ENCODE measurements at places on chromosomes 3 and 15.

GRCh38 chr3:9898467-9899241 is 4.0 kb upstream of the IL17RE start:
- no peak for DNase-seq

DNA sequence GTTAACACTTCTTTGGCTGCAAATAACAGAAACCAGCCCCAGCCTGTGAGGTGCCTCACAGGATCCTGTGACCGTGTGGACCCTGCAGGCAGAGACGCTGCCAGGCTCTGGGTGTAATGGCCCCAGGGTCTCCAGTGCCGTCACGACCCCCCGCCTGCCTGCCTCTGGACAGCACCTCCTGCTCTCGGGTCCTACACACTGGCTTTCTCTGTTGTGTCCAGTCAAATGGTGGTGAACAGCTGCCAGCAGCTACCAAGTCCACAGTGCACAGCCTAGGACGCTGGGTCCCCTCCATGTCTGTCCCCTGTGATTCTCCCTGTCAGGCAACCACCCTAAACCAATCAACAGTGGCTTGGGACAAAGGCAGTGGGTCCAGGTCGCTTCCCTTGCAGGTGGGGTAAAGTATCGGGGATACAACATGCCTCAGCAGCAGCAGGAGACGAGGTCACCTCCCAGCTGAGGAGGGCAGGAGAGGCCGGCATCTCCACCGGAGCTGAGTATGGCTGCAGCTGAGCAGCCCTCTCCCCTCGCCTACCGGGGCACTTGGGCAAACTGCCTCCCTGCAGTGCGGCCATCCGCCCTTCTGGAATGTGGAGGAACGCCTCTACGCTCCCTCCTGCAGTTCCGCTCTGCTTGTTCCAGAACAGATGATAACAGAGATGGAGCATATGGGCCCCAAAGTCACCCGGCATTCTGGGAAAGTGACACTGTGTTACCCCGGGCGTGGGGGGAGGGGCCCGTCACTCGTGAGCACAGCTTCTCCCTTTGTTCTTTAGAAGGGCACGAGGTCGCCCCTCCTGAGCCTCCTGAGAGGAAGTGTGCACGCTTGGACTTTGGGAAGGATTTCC is 21.1 kb upstream of the SKOR1 start:
- DNase-seq, result no peak

GRCh38 chr15:92524161-92524560 is 130.5 kb downstream of the ST8SIA2 start:
- DNase-seq, result no peak

- no peak for DNase-seq
Measured at GRCh38 chr3:122697952-122698620, 17.4 kb downstream of the PARP14 start.

DNA sequence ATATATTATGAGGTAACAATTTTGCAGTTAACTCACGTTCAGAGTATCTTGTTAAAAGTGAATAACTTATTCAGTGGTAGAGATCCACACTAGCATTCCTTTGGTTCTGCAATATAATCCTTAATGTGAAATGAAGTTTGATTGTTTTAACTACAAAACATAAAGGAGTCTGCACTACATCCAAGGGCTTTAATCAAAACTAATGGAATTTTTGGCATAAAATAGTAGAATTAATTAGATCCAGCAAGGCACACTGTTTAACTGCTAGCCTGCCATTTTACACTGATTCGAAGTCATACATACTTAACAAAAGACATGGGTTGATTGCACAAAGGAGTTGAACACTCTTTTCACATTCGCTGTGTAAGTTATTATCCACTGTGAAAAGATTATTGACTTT is 263.0 kb upstream of the ROBO2 start:
- no peak for DNase-seq

DNA sequence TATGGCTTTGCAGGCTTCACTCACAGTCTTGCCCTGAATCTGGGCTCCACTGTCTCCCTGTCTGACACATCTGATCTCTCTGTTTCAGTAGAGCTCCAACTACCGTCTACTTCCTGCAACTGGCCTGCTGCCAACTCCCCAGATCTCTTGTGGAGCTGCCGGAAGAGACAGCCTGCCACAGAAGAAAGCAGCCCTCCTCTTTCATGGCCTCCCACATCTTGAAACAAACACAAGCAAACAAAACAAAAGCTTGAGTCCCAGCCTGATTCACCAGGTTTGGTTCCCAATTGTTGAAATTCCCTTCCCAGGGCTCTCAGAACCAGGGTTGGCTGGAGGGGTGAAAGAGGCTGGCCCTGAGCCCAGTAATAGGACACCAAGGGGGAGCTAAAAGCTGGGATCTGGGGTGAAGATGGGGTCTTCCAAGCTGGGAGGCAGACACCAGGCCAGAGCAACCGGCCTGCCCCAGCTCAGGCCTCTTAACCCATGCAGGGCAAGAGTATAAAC is 55.3 kb upstream of the CA12 start:
- peak; percentile 60 for DNase-seq

- no peak for DNase-seq
Measured at GRCh38 chr15:99998661-99999101, 265.4 kb upstream of the LYSMD4 start.

GRCh38 chr15:68244235-68244634 is 14.7 kb upstream of the CLN6 start:
- no peak for DNase-seq

DNA sequence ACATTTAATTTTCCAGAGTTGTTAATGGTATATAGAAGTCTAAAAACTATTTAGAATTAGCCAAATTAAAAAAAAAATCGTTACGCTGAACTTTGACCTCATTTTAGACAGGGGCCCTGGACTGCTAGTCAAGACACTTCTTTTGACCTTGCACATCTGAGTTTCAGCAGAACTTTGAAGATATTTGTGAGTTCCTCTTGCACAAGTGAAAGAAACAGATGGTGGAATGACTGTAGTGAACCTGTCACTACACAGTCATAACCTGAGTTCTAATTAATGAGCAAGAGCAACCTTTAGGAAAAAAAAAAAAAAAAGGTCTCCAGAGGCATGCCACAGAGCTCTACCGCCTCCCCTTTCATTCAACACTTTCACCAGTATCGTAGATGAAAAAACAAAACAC is 5.3 kb downstream of the MYO5C start:
- no peak for DNase-seq

DNA sequence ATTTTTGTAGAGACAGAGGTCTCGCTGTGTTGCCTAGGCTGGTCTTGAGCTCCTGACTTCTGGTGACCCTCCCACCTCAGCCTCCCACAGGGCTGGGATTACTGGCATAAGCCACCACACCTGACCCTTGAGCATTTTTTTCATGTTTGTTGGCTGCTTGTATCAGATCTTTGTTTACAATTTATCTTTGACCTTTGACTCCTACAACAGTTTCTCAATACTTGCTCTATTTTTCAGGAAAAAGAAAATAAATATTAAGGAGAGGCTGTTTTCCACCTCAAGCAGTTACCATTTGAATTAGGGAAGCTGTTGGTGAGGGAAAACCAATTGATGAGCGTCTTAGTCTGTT is 44.5 kb downstream of the LIMD1 start:
- no peak for DNase-seq

DNA sequence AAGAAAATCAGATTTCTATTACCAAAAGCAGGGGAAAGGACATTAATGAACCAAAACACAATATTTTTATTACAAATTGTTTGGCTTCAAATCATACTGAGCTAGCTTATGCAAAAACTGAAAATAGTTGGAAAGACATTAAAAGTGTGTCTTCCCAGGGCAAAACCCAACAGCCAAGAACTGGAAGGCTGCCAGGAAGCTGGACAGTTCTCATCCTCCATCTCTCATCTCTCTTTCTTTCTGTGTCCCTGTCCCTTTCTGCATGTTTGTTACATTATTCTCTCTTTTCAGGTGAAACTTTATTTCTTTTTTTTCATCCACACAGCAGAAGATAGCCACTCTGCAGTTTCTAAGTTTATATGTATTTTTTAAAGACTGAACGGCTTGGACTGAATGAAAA is 41.1 kb upstream of the SNTN start:
- no peak for DNase-seq

- DNase-seq, result peak; percentile 35
Measured at GRCh38 chr3:160941885-160942494, 163.2 kb downstream of the B3GALNT1 start.

DNA sequence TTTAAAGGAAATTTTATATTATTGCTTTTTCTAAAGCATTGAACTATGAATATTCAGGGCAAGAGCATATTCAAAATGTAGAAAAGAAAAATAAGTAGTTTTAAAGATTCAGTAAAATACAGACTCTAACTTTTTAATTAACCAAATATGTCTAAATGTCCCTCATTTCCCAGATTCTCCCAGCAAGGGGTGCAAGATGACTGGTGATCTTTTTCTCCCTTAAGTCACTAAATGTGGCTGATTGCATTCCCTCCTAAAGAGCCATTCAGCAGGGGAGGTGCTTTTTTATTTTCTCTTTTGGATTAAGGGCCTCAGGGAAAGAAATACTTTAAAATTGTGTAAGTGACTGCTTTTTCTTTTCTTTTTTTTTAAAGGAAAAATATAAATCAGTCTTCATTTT is 406.9 kb downstream of the OXSM start:
- DNase-seq, result no peak

All from GM04504 (cell line).